ENCODE measurements at places on chromosomes 3 and 15.

- peak; percentile 18 for DNase-seq
These were observed 37.0 kb downstream of the SEMA6D start for GRCh38 chr15:47754312-47754711.

- no peak for DNase-seq
These were observed 109.3 kb downstream of the GMPS start for GRCh38 chr3:155979746-155980145.

DNA sequence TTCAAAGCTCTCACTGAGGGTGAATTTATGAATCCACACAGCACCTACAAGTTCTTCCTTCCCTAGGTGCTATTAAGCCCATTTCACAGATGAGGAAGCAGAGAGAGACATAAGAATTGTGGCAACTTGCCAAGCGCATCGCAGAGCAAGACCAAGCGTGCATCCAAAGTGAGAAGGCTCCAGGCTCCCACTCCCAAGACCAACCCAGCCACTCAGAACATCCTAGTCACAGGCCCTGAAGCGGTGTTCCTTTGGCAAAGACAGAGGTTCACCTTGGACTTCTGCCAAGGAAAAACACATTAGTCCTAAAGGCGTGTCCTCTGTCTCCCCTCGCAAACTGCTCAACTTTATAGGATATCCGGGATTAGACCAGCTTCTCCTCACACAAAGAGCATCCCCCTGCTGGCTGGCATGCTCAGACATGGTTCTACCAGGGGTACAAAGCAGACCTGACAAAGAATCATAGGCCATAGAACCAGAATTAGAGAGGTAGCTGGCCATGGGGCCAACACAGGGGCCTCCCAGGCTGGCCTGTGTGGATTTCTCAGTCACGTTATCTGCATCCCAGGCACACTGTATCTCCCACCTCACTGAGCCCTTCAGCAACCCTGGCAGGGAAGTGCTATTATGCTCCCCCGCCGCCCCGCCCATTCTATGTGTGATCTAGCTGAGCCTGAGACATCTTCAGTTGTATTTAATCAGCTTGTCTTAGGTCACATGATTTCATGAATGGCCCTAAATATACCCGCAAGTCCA, 160.2 kb downstream of the FOXP1 start:
- no peak for DNase-seq

GRCh38 chr3:4856986-4857385, 122.3 kb upstream of the BHLHE40 start:
- DNase-seq = no peak

GRCh38 chr15:92891533-92892200, 8.5 kb upstream of the CHD2 start:
- DNase-seq = no peak

DNA sequence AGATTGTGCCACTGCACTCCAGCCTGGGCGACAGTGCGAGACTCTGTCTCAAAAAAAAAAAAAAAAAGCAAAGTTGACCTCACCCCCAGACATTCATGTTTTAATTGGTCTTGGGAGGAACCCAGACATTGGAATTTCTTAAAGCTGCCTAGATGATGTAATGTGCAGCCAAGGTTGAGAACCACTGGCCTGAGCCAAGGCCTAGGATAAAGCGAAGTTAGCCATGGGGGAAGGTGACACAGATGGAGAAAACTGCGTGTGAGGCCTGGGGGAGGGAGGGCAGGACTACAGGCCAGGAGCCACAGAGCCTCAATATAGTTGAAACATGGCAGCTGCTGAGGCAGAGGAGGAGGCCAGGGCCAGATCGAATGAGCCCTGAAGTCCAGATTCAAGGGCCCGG, 21.0 kb downstream of the GLB1 start:
- no peak for DNase-seq

DNA sequence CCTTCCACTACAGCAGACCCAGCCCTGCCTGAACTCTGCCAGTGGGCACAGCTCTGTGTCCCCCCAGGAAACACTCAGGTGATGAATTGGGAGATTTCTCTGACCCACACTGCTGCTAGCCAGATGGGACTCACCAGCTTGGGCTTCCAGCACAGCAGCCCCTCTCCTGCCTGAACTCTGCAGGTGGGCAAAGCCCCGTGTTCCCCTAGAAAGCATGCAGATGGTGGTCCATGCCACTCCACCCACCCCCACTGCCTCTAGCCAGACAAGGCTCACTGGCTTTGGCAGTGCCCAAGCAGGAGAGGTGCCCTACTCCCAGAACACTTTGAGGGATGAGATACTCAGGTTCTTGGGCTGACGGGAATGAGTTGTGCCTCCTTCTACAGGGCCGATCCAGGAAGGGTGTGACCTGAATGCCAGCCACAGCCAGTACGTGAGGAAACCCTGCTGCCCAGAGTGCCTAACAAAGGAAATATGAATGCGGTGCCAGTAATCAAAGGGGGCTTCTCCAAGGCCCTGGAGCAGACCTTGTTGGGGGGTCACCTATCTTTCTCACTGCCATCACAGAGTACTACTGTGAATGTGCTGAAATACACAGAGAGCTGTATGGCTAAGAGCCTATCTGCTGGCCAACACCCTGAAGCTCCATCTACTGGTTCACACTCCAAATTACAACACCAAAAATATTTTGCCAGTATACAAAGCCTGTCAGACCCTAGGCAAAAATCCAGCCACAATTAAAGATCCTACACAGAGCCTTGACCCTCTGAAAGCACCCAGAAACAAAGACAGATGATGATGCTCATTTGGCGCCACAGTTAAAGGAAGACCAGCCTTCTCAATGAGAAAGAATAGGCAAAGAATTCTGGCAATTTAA, 61.9 kb downstream of the BTLA start:
- peak; percentile 32 for DNase-seq

DNA sequence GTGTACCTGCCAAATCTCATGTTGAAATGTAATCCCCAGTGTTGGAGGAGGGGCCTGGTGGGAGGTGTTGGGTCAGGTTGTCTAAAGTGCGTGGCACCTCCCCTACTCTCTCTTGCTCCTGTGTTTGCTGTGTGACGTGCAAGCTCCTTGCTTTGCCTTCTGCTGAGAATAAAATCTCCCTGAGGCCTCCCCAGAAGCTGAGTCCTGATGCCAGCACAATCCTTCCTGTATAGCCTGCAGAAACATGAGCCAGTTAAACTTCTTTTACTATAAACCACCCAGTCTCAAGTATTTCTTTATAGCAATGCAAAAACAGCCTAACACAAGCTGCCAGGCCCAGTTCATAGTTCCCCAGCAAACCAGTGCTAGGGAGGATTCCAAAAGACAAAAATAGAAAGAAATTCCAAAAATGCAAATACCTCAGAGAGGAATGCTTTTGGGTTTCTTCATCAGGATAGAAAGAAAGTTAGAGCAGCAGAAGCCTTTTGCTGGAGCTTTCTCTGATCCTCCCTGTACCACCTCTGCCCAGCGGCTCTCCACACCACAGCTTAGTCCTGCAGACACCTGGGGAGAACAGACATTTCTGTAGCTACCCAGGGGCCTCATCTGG, 25.9 kb upstream of the CDV3 start:
- peak; percentile 50 for DNase-seq

GRCh38 chr3:156158656-156159295, 38.4 kb downstream of the KCNAB1 start:
- DNase-seq = no peak

DNA sequence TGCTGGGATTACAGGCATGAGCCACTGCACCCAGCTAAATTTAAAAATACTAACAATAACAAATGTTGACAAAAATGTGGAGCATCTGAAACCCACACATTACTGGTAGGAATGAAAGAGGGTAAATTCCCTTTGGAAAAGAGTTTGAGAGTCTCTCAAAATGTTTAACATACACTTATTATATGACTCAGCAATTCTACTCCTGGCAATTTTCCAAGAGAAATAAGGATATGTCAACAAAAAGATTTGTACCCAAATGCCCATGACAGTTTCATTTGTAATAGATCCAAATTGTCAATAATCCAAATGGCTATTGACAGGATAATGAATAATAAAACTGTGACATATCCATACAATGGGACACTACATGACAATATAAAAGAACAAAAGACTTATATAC, 9.0 kb downstream of the HCLS1 start:
- peak; percentile 11 for DNase-seq

- DNase-seq = peak; percentile 49
These were observed 6.3 kb upstream of the GTPBP8 start for GRCh38 chr3:112984485-112984884.

- no peak for DNase-seq
These were observed 378.6 kb downstream of the NSUN3 start for GRCh38 chr3:94441494-94441847.

- DNase-seq = no peak
These were observed 110.3 kb upstream of the ATP2B2 start for GRCh38 chr3:10615715-10616114.

- peak; percentile 66 for DNase-seq
These were observed 8.6 kb downstream of the IRAK2 start for GRCh38 chr3:10173095-10173925.

DNA sequence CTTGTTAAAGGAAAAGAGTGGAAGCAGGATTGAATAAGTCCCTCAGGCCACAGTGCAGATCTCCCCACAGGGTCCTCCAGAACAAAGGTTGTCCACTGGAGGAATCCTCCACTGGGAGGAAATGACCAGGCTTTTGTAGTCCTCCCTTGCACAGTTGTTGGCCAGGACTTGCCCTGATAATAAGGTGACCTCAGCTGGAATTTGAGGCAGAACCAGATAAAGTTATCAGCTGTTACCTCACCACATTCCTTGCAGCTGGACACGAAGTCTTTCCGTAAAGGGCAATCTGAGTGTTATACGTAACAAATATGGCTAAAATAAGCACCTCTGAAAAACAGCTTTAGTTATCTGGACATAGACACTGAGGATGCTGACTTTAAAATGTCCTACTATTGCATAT, 83.5 kb upstream of the NAALADL2 start:
- DNase-seq = no peak

DNA sequence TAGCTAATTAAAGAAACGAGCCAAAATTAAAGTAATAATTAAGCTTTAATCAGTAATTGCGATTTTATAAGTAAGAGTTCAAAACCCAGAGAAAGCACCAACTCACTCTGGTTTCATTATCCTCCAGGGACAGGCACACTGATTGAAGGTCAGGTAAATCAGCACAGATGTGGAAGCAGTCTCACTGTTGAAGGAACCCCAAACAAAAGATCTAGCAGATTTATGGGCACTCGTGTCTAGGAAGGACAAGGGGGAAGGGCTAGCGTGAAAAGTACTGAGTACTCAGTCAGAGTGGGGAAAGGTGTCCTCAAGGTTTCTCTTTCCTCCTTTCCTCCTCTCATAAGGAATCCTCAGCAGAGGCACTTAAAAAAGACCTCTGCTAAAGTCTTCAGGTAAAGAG, 320.1 kb downstream of the PYDC2 start:
- no peak for DNase-seq

DNA sequence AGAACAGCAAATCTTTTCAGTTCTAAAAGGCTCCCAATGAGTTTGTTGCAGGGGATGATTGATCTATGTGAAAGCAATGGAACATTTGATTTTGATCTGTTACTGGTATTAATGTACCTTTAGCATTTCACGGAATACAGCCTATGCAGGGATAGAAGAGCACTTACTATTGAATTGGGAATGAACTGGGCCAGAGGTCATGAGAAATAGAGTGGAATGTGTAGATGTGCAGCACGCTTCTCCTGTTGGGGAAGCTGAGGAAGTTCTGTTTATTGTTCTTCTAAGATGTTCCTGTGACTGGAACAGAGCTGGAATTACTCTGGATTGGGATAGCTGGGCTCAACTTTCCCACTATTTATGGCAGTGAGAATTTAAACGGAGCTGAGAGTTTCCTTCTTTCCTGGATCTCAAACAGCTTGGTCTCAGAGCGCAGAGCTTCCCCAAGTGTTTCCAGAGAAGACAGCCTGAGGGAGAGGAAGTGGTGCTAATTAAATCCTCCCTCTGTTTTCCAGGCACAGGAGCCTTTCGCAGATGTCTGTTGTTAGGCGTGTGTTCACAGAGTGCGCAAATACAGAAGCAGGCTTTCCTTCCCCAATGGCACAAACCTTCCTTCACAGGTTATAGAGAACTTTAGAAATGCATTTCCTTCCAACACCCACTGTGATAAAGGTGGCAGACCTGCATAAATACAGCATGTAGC, 32.5 kb downstream of the TPRG1 start:
- DNase-seq = peak; percentile 18

GRCh38 chr3:8529181-8529637, 27.6 kb downstream of the LMCD1 start:
- DNase-seq = peak; percentile 95

GRCh38 chr15:83396101-83396500, 51.0 kb upstream of the SH3GL3 start:
- no peak for DNase-seq

DNA sequence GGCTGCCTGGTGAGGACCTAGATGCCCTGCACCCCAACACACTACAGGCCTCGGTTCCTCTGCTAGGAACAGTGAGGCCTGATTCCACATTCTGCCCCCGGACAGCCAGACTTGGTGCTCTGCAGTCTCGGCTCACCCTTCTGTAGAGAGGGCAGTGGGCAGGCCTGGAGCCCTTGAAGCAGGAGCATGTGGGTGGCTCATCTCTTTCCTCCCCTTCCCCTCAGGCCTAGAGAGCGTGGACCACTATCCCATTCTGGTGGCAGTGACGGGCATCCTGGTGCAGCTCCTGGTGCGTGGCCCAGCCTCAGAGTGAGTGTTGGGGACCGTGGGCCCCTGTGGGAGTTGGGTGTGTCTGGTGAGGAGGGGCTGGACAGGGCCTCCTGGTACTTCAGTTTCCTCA, 3.3 kb downstream of the AMIGO3 start:
- DNase-seq = no peak

DNA sequence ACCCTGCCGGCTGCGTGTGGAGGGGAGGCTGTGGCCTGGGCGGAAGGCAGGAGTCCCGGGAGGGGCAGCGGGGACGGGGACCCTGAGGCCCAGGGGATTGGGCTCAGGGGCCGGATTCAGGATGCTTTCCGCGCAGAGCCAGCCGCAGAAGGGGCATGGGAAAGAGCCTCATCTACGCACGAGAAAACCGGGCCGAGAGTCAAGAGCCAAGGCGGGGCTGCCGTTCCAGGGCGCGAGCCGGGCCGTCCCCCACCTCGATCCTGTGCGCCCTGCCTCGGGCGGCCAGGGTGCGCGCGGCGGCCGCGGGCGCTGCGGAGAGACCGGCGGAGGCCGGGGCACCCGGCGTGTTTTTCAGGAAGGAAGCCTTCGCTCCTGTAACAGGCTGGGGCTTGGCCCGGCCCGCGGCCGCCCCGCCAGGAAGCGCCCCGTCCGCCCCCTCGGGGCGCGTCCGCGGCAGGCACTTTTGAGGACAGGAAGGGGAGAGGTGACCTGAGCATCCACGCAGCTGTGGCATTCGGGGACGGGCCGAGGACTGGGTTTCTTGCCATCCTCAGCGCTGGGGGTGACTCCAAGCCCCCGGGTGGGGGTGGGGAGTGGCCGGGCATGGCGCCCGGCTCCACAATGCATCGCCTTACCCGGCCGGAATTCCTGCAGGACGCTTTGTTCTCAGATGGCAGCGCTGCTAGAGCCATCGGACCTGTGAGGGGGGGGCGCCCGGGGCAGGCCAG, 62.3 kb upstream of the GATA2 start:
- DNase-seq = no peak

DNA sequence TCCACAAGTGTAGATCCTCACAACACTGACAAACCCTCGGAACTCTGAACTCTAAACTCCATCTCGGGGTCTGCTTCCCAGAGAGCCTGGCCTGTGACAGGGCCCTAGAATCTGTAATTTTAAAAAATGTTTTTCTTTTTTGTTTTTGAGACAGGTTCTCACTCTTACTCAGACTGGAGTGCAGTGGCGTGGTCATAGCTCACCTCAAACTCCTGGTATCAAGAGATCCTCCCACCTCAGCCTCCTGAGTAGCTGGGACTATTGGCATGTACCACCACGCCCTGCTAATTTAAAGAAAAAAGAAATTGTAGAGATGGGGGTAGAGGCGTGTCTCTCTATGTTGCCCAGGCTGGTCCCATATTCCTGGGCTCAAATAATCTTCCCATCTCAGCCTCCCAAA, 26.2 kb downstream of the CRABP1 start:
- no peak for DNase-seq

Data from mesenchymal stem cell (in vitro differentiated cells and primary cell).